ENCODE measurements at places on chromosomes 11 and 22. TPM values are rescaled to one million over a fixed set of nuclear protein-coding genes. Genes with fewer than 3 reads are reported as not detected.

The LINC01488 gene
- not detected for total RNA-seq

The PPARA gene
- total RNA-seq = 7.4 TPM

The CTTN gene
- total RNA-seq = 226 TPM

The BRMS1 gene
- 50.1 TPM for total RNA-seq

The KRTAP5-1 gene
- not detected for total RNA-seq

The HEPHL1 gene
- 0.07 TPM for total RNA-seq

The TMEM218 gene
- total RNA-seq = 15.2 TPM

The CD3E gene
- total RNA-seq = not detected

The FOLR2 gene
- total RNA-seq = not detected

The ME3 gene
- 2.2 TPM for total RNA-seq

The SMIM35 gene
- not detected for total RNA-seq

DNA sequence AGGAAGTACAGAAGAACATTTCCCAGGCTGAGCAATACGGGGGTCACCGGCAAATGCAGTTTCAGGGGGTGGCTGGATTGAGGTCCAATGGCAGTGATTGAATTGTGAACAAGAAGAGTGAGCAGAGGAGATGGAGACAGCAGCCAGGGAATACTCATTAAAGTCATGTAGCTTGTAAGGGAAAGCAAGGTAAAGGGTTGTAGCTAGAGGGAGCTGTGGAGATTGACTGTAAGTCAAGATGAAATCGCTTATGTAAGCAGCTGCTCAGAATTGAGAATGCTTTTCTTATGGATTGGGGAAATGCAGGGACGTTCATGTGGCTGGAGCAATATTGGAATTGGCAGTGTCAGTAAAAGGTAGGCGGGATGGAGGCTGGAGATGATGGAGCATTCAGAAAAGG, 111.4 kb upstream of the TBCEL start:
- no peak for DNase-seq

DNA sequence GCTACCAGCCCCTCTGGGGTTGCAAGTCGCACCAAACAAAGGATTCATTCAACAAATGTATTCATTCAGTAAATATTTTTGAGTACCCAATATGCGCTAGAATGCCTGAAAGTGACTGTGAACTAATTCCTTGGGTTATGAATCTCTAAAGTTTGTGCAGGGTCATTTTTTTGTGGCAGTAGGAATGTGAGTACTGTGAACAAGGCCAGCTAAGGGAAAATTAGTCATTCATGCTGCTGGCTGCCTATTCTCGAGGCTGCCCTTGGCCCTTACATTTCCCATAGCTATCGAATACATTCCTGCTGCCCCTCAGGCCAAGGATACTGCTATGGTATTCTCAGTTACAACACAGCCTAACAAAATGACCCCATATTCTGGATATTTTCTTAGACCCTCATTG, 141.6 kb downstream of the TRPC6 start:
- DNase-seq = no peak

DNA sequence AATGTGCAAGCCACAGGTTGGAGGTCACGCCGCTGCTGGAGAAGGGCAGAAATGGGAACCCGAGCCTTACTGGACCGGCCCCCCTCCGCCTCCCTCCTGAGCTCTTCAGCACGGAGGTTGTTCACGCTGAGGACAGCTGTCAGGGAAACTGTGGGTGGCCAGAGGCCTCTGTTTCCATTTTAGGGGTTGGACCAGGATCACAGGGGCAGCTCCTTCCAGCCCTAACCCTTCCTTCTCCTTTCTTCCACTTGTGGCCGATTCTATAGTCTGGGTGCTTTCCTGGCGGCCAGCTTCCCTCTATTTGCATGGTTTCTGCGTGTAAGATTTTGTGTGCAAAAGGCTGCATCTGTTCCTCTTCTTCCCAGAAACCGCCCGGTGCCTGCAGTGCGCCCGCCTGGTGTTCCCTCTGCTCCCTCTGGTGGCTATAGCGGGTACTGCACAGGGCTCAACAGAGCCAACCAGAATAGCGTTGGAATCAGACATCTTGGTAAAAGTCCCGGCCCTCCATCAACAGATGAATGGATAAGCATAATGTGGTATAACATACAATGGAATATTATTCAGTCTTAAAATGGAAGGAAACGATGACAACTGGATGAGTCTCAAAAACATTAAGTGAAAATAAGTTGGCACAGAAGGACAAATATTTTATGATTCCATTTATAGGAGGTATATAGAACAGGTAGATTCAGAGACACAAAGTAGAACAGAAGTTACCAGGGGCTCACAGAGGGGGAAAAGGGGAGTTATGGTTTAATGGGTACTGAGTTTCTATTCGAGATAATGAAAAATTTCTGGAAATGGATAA, 8.4 kb upstream of the SLC22A8 start:
- peak; percentile 77 for DNase-seq

- DNase-seq = peak; percentile 29
These were observed 34.8 kb downstream of the TSPAN18 start for GRCh38 chr11:44761551-44761961.

DNA sequence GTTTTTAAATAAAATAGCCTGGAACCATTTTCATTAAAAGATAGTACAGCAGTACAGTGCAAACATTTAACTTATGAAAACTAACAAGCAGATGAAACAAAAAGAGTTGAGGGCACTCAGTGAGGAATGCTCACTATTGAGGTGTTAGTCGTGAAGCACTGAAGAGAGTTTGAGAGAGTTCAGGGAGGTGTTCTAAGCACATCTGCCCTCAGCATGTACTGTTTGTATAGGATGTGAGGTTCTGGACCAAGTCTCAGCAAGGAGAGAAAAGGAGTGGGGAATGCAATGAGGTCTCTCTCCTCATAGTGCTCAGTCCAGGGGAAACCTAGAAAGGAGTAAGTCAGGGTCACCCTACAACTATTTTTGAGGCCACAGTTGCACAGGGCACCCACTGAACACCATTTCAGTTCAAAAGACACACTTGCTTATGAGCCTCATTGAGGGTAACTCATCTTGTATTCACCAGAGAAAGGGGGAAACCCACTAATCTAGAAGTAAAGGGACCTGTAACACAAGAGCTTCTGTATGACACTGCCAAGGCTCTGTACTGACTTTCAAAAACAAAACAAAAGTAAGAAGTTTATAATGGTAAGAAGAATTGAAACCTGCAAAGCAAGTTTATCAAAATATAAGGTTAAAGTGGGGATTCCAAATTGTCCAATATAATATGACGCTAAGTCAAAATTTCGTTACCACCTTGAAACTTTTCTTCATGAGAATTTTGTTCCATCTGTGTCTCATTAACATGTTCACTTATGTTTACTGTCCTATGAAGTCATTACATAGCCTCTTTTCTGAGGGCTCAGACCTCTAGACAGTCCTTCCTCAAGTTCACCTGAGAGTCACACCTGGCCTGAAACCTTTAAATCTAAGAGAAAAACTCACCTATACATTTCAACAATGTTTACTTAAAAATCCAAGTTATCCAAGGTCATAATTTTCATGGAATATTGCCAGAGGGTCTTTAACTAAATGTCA, 275.3 kb downstream of the ETS1 start:
- DNase-seq = no peak

- DNase-seq = peak; percentile 16
These were observed 123.3 kb upstream of the B3GAT1 start for GRCh38 chr11:134535029-134536025.

DNA sequence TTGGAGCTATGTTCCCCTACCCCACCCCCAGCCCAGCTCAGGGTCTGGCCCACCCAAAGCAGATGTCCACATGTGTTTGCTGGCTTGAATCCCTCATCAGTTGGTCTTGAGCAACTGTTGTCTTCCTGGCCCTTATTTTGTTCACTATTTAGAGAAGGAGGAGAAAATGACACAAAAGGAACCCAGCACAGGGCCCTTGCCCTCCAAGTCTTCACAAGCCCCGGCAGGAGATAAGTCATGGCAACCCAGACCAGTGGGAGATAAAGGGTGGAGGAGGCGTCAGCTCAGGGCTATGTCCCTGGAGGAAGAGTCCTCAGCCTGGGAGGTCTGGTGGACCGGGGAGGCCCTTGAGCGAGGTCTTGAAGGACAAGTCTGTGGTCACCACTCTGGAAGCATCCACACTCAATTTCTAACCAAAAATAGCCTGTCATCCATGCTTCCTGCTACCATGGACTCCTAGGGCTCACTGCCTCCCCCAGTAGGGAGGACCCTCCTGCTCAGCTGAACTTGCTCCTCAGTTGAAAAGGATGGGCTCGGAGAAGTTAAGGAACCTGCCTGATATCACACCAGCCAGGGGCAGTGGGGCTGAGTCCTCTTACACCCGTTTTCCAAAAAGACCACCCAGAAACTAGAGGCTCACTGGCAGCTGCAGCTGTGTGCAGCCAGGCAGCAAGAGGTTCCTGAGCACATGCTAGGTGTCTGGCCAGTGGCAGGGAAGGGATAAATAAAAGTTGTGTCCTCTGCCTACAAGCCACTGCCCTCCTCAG, 1.8 kb upstream of the RAB3IL1 start:
- DNase-seq = no peak

GRCh38 chr11:115996125-115996807, 492.1 kb upstream of the CADM1 start:
- DNase-seq = no peak

- DNase-seq = no peak
These were observed 455.4 kb downstream of the DLG2 start for GRCh38 chr11:85171648-85172257.

GRCh38 chr11:61278001-61278470, 17.1 kb downstream of the VWCE start:
- DNase-seq = no peak

- DNase-seq = no peak
These were observed 77.0 kb downstream of the PRMT3 start for GRCh38 chr11:20464518-20464917.

DNA sequence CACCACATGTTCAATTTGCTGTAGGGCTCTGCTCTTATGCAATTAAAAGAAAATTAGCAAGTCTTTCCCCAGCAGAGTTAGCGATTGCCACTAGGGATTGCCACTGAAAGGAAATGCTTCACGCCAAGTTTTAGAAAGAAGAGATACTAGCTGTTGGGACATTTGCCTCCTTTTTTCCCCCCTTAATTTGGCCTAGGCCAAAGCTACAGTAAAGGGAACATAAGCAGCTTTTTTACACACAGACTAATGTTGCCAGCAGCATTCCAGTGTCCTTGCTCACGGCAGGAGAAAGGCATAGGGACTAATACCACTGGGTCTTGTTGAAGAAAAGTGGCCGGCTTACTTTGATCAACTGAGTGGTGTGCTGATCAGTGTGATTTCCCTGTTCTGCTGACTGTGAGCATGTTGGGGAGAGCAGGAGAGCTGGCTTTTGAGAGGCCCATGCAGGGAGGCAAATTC, 71.2 kb downstream of the PHF21A start:
- peak; percentile 45 for DNase-seq

DNA sequence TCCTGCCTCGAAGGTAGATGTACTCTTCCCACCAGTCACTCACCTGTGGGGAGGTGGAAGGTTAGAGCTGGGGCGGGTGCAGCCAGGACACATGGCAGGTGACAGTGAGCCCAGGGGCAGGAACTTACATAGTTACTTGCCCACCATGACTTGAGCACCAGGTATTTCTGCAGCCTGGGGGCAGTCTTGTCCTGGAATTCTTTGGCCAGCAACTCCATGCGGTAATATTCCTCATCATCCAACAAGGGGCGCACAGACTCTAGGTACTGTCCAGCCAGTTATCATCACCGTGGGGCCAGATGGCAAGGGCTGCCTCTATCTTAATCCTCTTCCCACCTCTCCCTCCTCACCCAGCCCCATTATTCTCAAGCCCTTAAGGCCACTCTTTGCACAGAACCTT, 2.2 kb downstream of the CPT1B start:
- peak; percentile 55 for DNase-seq

DNA sequence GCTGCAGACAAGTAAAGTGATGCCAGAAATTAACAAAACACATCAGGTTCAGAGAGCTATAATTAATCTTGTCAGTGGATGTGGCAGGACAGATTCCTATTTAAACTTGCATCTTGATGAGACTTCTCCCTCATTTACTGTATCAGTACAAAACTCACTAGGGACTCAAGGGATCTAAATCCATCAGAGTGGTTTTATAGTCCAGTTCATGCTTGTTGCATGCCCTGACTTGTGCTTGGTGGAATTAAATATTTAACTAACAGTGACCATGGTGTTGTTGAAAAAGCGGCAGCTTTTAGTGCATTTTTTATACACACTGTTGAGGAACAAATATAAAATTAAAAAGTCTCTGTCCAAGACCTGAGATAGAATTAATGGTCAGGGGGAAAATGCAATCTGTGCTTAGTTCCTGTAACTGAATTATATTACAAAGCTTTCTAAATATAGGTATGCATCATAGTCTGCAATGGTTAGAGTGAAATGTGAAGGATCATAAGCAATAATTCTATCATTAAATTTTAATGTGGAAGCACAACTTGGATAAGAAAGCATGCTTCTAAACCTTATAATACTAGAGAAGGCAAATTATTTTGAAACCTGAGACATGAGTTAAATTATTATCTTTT, 1475.5 kb upstream of the TENM4 start:
- no peak for DNase-seq

DNA sequence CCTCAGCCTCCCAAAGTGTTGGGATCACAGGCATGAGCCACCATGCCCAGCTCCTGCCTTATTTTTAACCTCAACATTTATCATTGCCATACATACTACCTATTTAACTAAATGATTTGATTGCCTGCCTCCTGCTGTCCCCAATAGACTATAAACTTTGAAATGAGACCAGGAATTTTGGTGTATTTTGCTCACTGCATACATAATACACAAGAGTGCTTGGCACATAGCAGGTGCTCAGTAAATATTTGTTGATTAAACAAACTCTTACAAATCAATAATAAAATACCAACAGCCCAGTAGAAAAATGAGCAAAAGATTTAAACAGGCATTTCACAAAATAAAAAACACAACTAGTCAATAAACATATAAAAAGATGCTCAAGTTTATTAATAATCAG, 49.5 kb upstream of the PHF21A start:
- DNase-seq = no peak

DNA sequence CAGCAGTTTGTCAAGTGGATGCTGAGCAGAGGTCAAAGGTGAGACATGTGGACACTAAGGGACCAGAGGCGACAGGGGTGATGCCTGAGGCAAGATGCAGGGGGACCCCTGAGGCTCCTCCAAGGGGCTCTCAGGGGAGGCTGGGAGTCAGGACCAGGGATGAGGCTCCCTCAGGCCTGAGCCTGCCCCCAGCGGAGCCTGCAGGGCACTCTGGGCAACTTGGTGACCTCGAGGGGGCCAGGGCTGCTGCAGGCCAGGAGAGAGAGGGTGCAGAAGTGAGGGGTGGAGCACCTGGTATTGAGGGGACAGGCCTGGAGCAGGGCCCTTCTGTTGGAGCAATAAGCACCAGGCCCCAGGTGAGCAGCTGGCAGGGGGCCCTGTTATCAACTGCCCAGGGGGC, 6.1 kb downstream of the EHBP1L1 start:
- DNase-seq = no peak

DNA sequence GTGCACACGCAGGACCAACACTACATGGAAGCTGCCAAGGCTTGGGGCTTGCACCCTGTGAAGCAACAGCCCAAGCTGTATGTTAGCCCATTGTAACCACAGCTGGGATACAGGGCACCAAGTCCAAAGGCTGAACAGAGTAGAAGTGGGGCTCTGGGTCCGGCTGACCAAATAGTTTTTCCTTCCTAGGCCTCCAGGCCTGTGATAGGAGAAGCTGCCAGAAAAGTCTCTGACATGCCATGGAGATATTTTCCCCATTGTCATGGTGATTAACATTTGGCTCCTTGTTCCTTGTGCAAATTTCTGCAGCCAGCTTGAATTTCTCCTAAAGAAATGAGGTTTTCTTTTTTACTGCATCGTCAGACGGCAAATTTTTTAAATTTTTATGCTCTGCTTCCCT, 941.2 kb downstream of the FAM181B start:
- no peak for DNase-seq

Data from H9 (cell line).